ENCODE measurements at places on chromosomes 3 and 15. TPM values are rescaled to one million over a fixed set of nuclear protein-coding genes. Genes with fewer than 3 reads are reported as not detected.

DNA sequence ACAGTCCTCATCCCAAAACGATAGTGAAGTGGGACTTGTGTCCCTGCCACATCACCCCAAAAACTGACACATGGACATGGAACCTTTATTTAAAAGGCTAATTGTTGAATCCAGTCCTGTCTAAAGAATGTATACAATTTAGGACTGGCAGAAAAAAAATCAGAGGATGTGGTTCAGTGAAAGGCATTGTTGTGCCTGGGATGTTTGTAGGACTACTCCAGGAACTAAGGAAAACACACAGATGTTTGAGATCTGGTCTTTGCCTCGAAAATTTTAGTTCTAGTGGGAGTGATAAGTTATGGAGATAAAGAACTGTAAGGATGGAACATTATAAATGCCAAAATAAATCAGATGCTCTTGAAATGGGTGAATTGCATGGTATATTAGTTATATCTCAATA lies 27.2 kb downstream of the VGLL4 start:
- no peak for DNase-seq

DNA sequence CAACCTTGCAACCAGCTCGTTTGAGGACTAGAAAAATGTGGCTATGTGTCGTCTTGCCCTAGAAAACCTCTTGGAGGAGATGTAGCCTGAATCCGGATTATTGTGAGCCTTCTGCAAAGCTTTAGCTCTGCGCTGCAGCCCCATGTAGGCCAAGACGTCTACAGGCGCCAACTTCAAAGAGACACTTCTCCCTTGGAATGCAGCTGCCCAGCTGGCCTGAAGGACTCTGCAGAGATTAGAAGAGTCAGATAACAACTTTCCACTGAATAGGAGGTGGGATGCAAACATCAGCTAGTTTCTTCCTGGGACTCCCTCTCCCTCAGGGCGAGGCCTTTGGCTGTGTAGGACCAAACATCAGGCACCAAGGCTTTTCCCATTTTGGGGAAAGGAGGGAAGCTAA lies 356.5 kb upstream of the IL12A start:
- no peak for DNase-seq

DNA sequence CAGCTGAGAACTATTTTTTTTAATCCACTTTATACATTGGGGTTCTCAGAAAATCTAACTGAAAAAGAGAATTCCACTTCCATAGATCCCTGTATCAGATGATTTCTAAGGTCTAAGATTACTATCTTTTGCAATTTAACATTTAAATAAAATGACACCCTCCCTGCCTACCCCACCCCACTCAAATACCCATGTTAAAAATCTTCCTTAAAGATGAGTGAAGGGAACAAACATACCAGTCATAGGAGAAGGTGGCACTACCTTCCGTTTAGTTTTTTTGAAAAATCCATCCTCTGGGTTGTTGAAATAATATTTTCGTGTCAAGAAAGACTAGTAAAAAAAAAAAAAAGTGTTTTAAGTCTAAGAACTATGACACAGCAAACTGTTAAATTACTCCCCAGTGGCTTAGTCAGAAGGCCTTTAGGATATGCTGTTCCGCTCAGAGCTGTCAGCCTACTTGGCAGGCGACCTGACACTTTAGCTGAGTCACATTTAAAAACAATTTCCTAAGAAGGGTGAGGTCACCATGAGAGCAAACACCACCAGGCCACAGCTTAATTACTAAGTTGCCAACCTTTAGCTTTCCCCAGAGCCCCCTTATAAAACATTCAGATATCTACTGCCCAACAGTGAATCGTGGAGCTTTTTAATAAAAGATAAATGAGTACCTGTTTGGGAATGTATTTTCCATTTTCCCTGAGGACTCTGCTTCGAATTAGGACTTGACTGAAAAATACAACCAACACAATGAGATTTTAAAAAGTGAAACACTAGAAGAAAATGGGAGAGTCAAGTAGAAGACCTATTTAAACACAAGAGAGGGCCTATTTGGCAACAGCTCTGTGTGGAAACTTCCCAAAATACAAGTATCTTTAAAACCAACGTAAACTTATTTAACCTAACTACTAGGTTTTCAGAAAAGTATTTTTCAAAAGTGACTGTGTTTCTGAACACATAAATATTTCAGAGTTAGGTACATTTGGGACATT lies 9.6 kb downstream of the EMC3 start:
- no peak for DNase-seq

GRCh38 chr15:32893421-32893820 lies 175.6 kb downstream of the GREM1 start:
- no peak for DNase-seq

DNA sequence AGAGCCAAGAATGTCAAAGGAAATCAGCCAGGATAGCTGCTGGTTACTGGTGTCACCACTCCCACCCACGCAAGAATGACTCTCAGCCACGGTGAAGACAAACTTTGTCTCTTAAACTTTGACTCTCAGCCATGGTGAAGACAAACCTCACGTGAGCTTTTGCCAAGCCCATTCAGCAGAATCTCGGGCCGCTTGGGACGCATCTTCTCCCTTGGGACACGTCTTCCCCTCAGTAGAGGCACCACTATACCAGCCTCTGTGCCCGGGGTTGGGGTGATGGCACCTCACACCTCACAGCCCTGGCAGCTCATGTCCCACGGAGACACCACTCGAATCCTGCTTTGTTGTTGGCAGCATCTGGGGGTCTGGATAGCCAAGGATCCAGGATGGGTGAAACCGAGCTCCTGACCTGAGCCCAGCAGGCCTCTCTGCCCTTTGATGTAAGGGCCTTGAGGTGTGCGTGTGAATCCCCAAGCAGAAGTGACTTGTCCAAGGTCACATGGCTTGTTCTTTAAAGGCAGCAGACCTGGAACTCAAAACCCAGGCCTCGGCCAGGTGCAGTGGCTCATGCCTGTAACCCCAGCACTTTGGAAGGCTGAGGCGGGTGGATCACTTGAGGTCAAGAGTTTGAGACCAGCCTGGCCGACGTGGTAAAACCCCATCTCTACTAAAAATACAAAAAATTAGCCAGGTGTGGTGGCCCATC lies 21.8 kb downstream of the RBPMS2 start:
- no peak for DNase-seq

Gene FOXL2NB
- not detected for total RNA-seq
